Nephron progenitor cell (in vitro differentiated cells): ENCODE measurements at places on chromosomes 2 and 18.
A peak's percentile ranks its signal among the peaks of the same experiment; 100 is the strongest.

DNA sequence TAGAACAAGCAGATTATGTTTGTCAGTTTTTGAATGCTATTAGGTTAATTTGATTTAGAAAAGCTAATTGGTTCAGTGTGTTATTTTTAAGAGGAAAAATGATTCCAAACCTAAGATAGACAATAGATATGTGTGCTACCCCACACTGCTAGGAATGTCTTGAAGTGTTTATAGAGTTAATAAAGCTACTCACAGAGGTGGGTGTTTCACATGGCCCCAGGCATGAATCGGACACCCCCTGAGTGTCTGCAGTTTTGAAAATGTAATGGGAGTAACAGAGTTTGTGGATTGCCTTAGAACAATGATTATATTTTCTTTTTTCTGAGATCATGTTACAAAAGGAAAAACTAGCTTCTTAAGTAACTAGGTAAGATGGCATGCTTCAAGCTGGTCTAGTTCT, 348.3 kb downstream of the ADCYAP1 start:
- DNase-seq, result no peak
- peaks cover 24% of the 10 kb centered on the region for H3K36me3 ChIP-seq
- peaks cover 5% of the 10 kb centered on the region for H3K4me1 ChIP-seq
- no peak overlapping the region for H3K27ac ChIP-seq
- H3K4me3 ChIP-seq, result no peak overlapping the region

GRCh38 chr2:206935991-206936842, 3.1 kb upstream of the CPO start:
- no peaks in the 10 kb centered on the region for H3K36me3 ChIP-seq
- peaks cover 5% of the 10 kb centered on the region for H3K4me1 ChIP-seq
- H3K4me3 ChIP-seq, result no peak overlapping the region
- H3K27ac ChIP-seq, result no peak overlapping the region
- no peak for DNase-seq

GRCh38 chr18:44370861-44371260, 309.8 kb upstream of the SETBP1 start:
- no peak overlapping the region for H3K27ac ChIP-seq
- H3K4me3 ChIP-seq, result no peak overlapping the region
- H3K4me1 ChIP-seq, result no peaks in the 10 kb centered on the region
- H3K27me3 ChIP-seq, result no peaks in the 10 kb centered on the region
- peaks cover 8% of the 10 kb centered on the region for H3K36me3 ChIP-seq

DNA sequence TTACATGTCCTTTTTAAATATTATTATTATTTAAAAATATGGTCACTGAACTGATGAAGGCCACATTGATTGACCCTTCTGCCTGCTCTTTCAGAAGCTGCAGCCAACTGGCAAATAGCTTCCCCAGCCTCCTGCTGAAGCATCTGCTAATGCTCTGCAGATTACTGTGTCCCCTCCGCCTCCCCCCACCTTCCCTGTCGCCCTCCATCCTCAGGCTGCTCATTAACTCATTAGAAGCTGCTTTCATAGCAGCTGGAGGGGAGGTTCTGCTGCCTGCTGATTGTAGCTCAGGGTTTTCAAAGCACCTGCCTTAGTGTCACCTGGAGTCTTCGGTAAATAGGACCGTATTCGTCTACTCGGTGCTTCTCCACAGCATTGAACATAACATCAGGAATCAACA, 24.8 kb upstream of the LMAN1 start:
- H3K27me3 ChIP-seq, result peaks cover 76% of the 10 kb centered on the region
- no peak overlapping the region for H3K4me3 ChIP-seq
- no peak overlapping the region for H3K27ac ChIP-seq
- DNase-seq, result no peak
- H3K4me1 ChIP-seq, result peaks cover 37% of the 10 kb centered on the region

- H3K4me1 ChIP-seq, result peaks cover 33% of the 10 kb centered on the region
- no peaks in the 10 kb centered on the region for H3K36me3 ChIP-seq
- H3K4me3 ChIP-seq, result no peak overlapping the region
- no peak overlapping the region for H3K27ac ChIP-seq
- DNase-seq, result no peak
- H3K27me3 ChIP-seq, result no peaks in the 10 kb centered on the region
These were observed 127.9 kb downstream of the EVA1A start for GRCh38 chr2:75432761-75433361.

DNA sequence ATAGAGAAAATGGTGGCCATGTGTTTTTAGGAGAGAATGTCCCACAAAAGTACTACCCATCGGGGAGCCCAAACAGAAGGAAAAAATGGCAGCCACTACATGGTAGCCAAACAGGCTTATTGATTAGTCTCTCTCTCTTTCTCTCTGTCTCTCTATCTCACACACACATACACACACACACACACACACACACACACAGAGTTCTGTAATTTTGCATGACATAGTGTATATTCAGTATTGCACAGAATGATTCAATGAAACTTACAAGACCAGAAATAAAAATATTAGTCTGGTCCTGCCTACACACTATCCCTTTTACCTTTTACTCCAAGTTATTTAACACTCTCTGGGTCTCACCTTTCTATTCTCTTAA, 124.8 kb upstream of the SLC39A10 start:
- no peak overlapping the region for H3K27ac ChIP-seq
- DNase-seq, result no peak
- H3K27me3 ChIP-seq, result no peaks in the 10 kb centered on the region
- H3K4me1 ChIP-seq, result peaks cover 30% of the 10 kb centered on the region

DNA sequence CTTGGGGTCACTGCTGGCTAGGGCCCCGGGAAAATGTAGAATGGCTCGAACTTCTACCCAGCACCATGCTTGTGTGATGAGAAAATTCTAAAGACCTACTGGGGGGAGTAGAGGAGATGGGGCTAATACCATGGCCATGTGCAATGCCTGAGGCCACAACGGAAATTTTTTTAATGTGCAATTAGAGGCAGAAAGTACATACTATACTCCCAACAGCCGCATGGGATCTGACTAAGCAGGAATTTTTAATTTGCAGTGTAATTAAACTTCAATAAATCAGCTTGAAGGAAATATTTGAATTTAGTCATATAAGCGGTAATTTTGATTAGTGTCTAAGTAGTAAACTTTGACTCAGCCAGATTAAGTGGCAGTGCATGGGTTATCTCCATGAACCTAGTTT, 53.2 kb upstream of the CNGA3 start:
- no peak overlapping the region for H3K4me3 ChIP-seq
- H3K4me1 ChIP-seq, result peaks cover 5% of the 10 kb centered on the region
- peaks cover 6% of the 10 kb centered on the region for H3K27me3 ChIP-seq

DNA sequence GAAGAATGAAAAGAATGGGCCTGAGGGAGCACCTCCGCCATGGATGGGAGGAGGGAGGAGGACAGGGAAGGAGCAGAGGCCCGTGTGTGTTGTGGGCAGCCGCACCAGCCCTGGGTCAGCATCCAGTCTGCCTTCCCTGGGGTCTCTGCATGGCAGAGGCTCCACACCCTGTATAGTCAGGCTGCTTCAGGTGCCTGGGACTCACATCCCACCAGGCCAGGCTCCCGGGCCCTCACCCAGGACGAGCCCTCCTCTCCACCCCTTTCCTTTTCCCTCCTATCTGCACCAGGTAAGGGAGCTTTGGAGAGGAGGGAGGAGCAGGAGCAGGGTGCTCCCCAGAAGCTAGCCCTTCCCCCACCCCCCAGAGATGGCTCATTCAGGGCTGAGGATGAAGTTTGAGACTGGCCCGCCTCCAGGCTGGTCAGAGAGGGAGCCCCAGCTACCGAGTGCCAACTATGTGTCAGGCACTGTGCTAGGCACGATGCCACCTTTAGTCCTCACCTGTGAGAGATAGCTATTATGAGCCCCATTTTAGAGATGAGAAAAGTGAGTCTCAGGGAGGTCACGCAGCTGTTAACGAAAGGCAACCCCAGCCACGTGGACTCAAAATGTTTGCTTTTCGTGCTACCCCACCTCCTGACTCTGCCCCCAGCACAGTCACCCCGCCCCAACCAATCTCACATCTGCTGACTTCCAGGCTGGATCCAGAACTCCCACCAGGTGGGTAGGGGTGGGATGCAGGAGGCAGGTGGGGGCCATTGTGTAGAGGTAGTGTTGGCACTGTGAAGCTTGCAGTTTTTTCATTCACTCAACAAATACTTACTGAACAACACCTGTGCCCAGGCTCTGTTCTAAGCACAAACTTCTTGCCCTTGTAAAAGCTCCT, 242.1 kb downstream of the DYSF start:
- H3K27me3 ChIP-seq, result peaks cover 40% of the 10 kb centered on the region
- H3K36me3 ChIP-seq, result no peaks in the 10 kb centered on the region
- H3K27ac ChIP-seq, result no peak overlapping the region
- no peak overlapping the region for H3K4me3 ChIP-seq
- no peak for DNase-seq

GRCh38 chr18:34806527-34806926, 96.4 kb downstream of the DTNA start:
- peaks cover 35% of the 10 kb centered on the region for H3K4me1 ChIP-seq
- no peaks in the 10 kb centered on the region for H3K36me3 ChIP-seq
- H3K27ac ChIP-seq, result no peak overlapping the region
- no peak for DNase-seq
- no peak overlapping the region for H3K4me3 ChIP-seq

GRCh38 chr2:150486539-150487484, 655 bp downstream of the RND3 start:
- peaks cover 3% of the 10 kb centered on the region for H3K27me3 ChIP-seq
- DNase-seq, result peak; percentile 37
- peaks cover 22% of the 10 kb centered on the region for H3K4me1 ChIP-seq
- peak overlapping the region; percentile 96 for H3K4me3 ChIP-seq

- H3K4me3 ChIP-seq, result no peak overlapping the region
- H3K36me3 ChIP-seq, result peaks cover 2% of the 10 kb centered on the region
- no peak for DNase-seq
These were observed 375.3 kb downstream of the PIK3C3 start for GRCh38 chr18:42330296-42330695.

DNA sequence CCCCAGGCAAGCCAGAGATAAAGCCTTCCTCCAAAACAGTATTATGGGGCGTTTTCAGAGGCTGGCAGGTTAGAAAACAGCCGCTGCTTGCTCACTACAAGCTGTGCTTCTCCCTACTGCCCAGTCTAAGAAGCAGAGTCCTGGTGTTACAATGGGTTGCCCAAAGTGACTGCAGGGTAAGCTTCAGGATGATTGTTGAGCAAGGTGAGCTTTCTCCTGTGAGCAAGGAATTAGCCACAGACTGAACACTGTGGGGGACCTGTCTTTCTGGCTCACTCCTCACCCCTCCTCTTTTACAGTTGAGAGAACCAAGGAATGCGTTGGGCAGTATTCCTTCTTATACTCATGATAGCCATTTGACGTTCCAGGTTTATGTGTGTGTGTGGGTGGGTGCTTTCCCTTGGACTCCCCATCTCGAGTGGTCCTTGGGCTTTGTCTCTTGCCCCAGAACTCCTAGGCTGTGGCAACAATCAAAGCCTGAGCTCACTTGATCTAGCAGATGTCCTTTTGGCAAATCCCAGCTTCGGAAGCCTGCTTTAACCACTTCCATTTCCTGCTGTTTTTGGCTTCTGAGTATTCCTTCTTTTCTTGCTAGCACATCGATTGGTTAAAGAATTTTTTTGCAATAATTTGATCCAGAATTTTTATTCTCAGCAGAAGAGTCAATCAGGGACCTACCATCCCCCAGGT, 47.5 kb downstream of the KDM3A start:
- H3K4me1 ChIP-seq, result no peaks in the 10 kb centered on the region
- no peak overlapping the region for H3K27ac ChIP-seq
- peaks cover 95% of the 10 kb centered on the region for H3K36me3 ChIP-seq

DNA sequence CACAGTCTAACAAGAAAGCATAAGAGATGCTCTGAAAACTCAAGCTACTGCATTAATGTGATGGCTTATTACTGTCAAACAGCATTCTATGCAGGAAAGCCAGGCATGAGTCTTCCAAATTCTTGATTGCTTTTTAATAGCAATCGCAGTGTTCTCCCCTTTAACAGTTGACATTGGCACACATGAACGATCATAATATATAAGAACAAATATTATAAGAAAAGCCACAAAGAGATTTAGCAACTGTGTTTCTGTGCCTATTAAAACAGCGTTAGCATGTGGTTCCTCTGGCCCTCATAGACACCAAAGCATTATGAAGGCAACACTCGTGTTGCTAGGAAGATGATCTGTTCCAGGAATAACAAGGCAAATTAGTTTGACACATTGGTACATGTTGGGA, 245.0 kb downstream of the ACKR3 start:
- DNase-seq, result no peak
- H3K27me3 ChIP-seq, result peaks cover 23% of the 10 kb centered on the region
- no peak overlapping the region for H3K4me3 ChIP-seq

DNA sequence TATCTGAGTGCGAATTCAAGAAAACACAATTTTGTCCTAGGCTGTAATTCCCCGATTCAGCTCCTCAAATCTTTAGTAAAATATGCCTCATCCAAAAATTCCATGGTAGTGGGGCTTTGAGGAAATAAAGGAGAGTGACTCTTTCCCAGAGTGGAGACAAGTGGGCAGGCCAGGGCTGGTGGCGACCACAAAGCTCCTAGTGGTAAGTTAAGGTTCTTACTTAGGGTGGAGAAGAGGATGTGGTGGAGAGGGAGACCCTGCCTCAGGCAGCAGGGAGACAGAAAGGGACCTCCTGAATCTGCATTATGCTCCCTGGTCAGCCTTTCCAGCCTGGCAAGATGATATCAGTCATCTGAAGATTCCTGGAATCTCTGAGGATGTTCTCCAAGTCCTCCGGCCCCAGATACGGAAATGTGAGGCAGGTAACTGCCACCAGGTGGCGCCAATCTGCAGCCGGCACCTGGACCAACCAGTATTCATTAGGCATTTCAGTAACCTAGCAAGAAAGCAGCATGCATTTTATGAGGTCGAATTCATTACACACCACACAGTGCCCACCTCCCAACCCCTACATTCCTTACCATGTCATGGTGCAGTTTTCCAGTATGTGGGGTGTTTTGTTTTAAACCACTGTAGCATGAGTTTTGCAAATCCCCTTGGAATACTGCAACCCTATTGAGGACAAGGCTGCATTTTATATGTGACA, 106.4 kb downstream of the POLE4 start:
- H3K27ac ChIP-seq, result no peak overlapping the region
- no peak overlapping the region for H3K4me3 ChIP-seq
- DNase-seq, result peak; percentile 73
- peaks cover 9% of the 10 kb centered on the region for H3K27me3 ChIP-seq
- H3K36me3 ChIP-seq, result no peaks in the 10 kb centered on the region

DNA sequence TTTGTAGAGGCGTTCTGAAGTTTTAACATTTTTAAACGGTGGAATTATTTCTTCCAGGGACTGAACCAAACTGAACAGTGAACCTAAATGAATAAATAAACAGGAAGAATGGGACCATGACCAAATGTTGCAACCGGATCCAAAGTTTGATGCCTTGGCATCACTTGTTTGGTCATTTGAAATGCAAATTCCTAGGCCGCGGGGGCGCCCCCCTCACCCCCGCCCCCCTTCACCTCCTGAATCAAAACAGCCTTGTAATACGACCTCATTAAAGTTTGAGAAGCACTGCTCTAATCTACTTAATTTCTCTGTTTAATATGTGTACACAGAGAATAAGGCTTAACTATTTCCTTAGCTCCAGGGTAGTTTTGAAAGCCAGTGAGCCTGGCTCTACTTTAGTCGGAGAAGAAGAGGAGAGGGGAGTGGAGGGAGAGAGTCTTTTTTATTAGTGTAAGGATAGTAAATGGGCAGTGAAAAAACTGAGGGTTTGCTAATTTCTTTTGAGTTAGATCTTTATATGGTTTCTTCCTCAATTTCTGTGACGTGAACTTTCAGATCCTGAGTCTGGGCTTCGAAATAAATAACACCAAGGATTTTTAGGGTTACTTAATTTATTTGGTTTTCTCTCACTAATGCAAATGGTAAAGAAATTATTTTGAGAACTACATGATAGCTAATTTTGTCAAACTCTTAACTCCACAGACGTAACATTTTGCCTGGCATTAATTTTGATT, 5.7 kb downstream of the C2orf80 start:
- H3K27ac ChIP-seq, result no peak overlapping the region
- DNase-seq, result no peak
- H3K27me3 ChIP-seq, result peaks cover 9% of the 10 kb centered on the region
- peak overlapping the region; percentile 57 for H3K4me3 ChIP-seq
